ENCODE measurements at places on chromosomes 16 and 17. TPM values are rescaled to one million over a fixed set of nuclear protein-coding genes. Genes with fewer than 3 reads are reported as not detected.

- H3K4me1 ChIP-seq, result peaks cover 2% of the 10 kb centered on the region
- no peak for DNase-seq
- no peaks in the 10 kb centered on the region for H3K27me3 ChIP-seq
- H3K27ac ChIP-seq, result no peak overlapping the region
- no peaks in the 10 kb centered on the region for H3K36me3 ChIP-seq
Measured at GRCh38 chr16:27421961-27422740, 20.2 kb downstream of the IL21R start.

GRCh38 chr17:29102046-29102445 is 59.1 kb downstream of the PIPOX start:
- H3K4me3 ChIP-seq, result no peak overlapping the region
- no peaks in the 10 kb centered on the region for H3K27me3 ChIP-seq
- no peak overlapping the region for H3K27ac ChIP-seq
- no peak for DNase-seq

- H3K27ac ChIP-seq, result no peak overlapping the region
- H3K4me1 ChIP-seq, result no peaks in the 10 kb centered on the region
- no peaks in the 10 kb centered on the region for H3K36me3 ChIP-seq
- no peaks in the 10 kb centered on the region for H3K27me3 ChIP-seq
- H3K4me3 ChIP-seq, result no peak overlapping the region
Measured at GRCh38 chr17:11797803-11798202, 199.5 kb downstream of the ZNF18 start.

- H3K27me3 ChIP-seq, result no peaks in the 10 kb centered on the region
- H3K4me1 ChIP-seq, result no peaks in the 10 kb centered on the region
- H3K27ac ChIP-seq, result no peak overlapping the region
- no peak overlapping the region for H3K4me3 ChIP-seq
- no peak for DNase-seq
Measured at GRCh38 chr16:14672403-14672971, 21.6 kb downstream of the PLA2G10 start.

The KCTD19 gene
- total RNA-seq, result not detected

The KRTAP9-8 gene
- total RNA-seq, result not detected

- peaks cover 6% of the 10 kb centered on the region for H3K36me3 ChIP-seq
- H3K4me1 ChIP-seq, result no peaks in the 10 kb centered on the region
- no peak overlapping the region for H3K4me3 ChIP-seq
- no peaks in the 10 kb centered on the region for H3K27me3 ChIP-seq
Measured at GRCh38 chr17:1865252-1866037, 35.6 kb downstream of the RPA1 start.

DNA sequence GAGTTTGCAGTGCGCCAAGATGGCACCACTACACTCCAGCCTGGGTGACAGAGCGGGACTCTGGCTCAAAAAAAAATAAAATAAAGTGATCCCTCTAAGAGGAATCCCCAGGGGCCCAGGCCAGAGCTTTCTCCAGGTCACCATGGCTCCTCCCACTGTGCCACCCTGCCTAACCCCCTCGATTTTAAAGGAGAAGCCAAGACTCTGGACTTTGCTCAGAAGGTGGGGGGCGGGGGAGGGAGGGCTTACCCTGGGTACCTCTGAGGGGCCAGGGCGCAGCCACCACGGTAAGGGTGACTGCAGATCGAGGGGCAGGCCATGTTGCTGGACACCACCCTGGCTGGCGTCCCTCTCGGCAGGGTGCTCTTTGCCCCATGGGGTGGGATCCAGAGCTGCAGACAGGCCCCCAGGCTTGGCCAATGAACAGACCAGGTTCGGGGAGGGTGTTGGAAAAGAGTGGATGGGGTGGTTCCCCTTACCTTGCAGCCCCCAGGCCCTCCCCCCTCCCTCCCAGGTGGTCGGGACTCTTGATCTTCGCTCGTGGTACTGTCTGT is 455 bp upstream of the GRB7 start:
- peaks cover 34% of the 10 kb centered on the region for H3K4me1 ChIP-seq
- H3K4me3 ChIP-seq, result peak overlapping the region; percentile 84
- no peaks in the 10 kb centered on the region for H3K27me3 ChIP-seq

GRCh38 chr17:29219378-29220047 is 27.1 kb upstream of the CRYBA1 start:
- no peak overlapping the region for H3K4me3 ChIP-seq
- peaks cover 9% of the 10 kb centered on the region for H3K4me1 ChIP-seq
- no peaks in the 10 kb centered on the region for H3K27me3 ChIP-seq
- H3K36me3 ChIP-seq, result no peaks in the 10 kb centered on the region
- 0 out of 2 replicates have a peak overlapping the region, but pooled peaks have one; percentile 3 for H3K27ac ChIP-seq
- DNase-seq, result peak; percentile 63

DNA sequence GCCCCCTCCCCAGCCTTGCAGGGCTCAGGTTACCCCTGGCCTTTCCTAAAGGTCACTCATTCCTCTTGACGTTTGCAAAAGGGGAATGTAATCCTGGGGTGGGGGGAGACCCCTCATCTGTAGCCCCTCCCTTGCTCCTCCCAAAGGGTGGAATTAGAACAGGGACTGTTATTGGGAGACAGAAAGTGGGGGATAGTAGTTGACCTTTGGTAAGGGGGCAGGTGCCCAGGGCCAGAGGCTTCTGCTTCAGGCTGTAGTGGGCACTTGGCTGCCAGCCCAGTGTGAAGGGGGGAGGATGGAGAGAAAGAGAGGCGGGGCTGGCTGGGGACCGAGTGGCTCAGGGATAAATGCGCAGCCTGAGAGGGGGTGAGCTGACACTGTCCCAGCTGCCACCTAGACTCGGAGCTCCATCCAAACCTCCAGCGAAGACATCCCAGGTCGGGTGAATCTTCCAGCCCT is at the start of gene ENO3:
Gene ENO3, plus strand, starts transcription at position 374 of the 459 bp plus-strand sequence. CDS start 711 bp downstream, outside the sequence.
- H3K27me3 ChIP-seq, result no peaks in the 10 kb centered on the region
- peak within 1 kb of the TSS; percentile 99 for H3K27ac ChIP-seq
- H3K4me1 ChIP-seq, result peaks cover 57% of the 10 kb centered on the region

The CDRT15 gene
- total RNA-seq, result not detected

DNA sequence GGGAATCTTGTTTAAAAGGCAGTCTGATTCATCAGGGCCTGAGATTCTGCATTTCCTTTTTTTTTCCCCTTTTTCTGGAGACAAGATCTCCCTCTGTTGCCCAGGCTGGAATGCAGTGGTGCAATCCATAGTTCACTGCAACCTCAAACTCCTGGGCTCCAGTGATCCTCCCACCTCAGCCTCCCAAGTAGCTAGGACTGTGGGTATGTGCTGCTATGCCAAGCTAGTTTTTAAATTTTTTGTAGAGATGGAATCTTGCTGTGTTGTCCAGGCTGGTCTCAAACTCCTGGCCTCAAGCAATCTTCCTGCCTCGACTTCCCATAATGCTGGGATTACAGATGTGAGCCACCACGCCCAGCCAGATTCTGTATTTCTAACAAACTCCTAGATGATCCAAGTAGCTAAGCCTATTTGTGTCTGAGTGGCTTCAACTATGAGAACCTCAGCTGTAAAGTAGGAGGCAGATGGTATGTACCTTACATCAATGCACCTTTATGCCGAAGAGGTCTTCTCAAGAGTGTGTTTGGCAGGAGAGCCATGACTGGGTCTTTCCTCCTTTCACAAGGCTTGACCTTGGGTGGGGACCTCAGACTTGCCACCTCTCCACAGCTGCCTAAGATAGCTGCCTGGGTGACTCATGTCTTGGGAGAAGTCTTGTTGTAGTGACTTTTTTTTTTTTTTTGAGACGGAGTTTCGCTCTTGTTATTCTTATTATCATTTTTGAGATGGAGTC is 10.9 kb downstream of the LDAF1 start:
- no peak overlapping the region for H3K27ac ChIP-seq
- no peak overlapping the region for H3K4me3 ChIP-seq
- peaks cover 14% of the 10 kb centered on the region for H3K36me3 ChIP-seq
- DNase-seq, result no peak
- peaks cover 12% of the 10 kb centered on the region for H3K4me1 ChIP-seq
- H3K27me3 ChIP-seq, result no peaks in the 10 kb centered on the region

DNA sequence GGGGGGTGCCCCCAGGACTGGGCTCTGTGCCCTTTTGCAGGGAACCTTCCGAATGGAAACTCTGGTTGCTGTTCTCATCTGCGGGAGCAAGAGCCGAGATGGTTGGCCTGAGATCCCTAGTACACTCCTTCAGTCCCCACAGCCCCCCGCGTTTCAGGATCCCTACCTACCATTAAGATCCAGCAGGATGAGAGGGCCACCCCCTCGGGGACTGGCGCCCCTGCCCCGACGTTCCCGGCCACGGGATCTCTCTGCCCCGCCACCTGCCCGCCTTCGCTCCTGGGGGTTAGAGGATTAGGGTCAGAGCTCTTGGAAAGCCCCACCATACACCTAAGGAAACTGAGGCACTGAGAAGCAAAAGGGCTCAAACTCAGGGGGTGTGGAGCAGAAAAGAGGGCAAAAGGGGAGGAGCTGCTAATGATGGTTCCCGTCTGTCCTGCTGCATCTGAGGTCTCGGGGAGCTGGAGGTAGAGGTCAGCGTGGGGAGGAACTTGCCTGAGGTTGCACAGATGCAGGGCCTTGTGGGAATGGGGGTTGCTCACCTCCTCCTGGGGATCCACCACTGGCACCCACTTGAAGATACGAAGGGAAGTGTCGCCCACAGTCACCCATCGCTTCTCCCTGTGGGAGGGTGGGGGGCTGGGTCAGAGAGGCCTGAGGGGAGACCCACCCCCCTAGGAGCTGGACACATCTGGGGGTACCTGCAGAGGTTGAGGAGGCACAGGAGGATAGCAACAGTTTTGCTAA is 1.0 kb downstream of the BCL7C start:
- no peaks in the 10 kb centered on the region for H3K27me3 ChIP-seq
- no peak for DNase-seq
- peak overlapping the region; percentile 98 for H3K27ac ChIP-seq
- H3K4me3 ChIP-seq, result peak overlapping the region; percentile 91
- H3K4me1 ChIP-seq, result peaks cover 48% of the 10 kb centered on the region

The NFAT5 gene
- 67.4 TPM for total RNA-seq

GRCh38 chr16:22296225-22297113 is 740 bp upstream of the POLR3E start:
- no peaks in the 10 kb centered on the region for H3K27me3 ChIP-seq
- peak overlapping the region; percentile 23 for H3K27ac ChIP-seq
- peak overlapping the region; percentile 33 for H3K4me3 ChIP-seq
- H3K36me3 ChIP-seq, result no peaks in the 10 kb centered on the region

GRCh38 chr17:61411261-61412142 is 11.9 kb downstream of the TBX2 start:
- no peaks in the 10 kb centered on the region for H3K27me3 ChIP-seq
- H3K36me3 ChIP-seq, result no peaks in the 10 kb centered on the region
- DNase-seq, result no peak
- H3K4me1 ChIP-seq, result peaks cover 62% of the 10 kb centered on the region

The ABCA8 gene
- 0.44 TPM for total RNA-seq

- H3K4me3 ChIP-seq, result no peak overlapping the region
- H3K27me3 ChIP-seq, result no peaks in the 10 kb centered on the region
- peak overlapping the region; percentile 89 for H3K27ac ChIP-seq
- H3K36me3 ChIP-seq, result peaks cover 4% of the 10 kb centered on the region
- DNase-seq, result no peak
Measured at GRCh38 chr17:80790021-80790765, 201.4 kb upstream of the CHMP6 start.

- DNase-seq, result no peak
- peaks cover 31% of the 10 kb centered on the region for H3K27me3 ChIP-seq
- H3K27ac ChIP-seq, result no peak overlapping the region
- no peaks in the 10 kb centered on the region for H3K4me1 ChIP-seq
Measured at GRCh38 chr16:71172481-71173207, 57.9 kb downstream of the HYDIN start.

GRCh38 chr16:50844840-50845239 is 103.0 kb downstream of the CYLD start:
- no peak overlapping the region for H3K4me3 ChIP-seq
- H3K27ac ChIP-seq, result no peak overlapping the region
- H3K27me3 ChIP-seq, result peaks cover 5% of the 10 kb centered on the region
- no peak for DNase-seq
- no peaks in the 10 kb centered on the region for H3K36me3 ChIP-seq

GRCh38 chr17:61895391-61895790 is 32.1 kb upstream of the BRIP1 start:
- H3K4me3 ChIP-seq, result no peak overlapping the region
- no peaks in the 10 kb centered on the region for H3K4me1 ChIP-seq
- H3K36me3 ChIP-seq, result peaks cover 5% of the 10 kb centered on the region
- H3K27ac ChIP-seq, result no peak overlapping the region

- DNase-seq, result no peak
- no peak overlapping the region for H3K4me3 ChIP-seq
- no peaks in the 10 kb centered on the region for H3K27me3 ChIP-seq
- no peak overlapping the region for H3K27ac ChIP-seq
- no peaks in the 10 kb centered on the region for H3K4me1 ChIP-seq
Measured at GRCh38 chr16:86685076-86685475, 106.7 kb downstream of the FOXL1 start.

GRCh38 chr16:7867831-7868230 is 535.2 kb downstream of the RBFOX1 start:
- no peak overlapping the region for H3K4me3 ChIP-seq
- H3K27me3 ChIP-seq, result no peaks in the 10 kb centered on the region
- H3K4me1 ChIP-seq, result no peaks in the 10 kb centered on the region
- no peak overlapping the region for H3K27ac ChIP-seq
- H3K36me3 ChIP-seq, result no peaks in the 10 kb centered on the region

DNA sequence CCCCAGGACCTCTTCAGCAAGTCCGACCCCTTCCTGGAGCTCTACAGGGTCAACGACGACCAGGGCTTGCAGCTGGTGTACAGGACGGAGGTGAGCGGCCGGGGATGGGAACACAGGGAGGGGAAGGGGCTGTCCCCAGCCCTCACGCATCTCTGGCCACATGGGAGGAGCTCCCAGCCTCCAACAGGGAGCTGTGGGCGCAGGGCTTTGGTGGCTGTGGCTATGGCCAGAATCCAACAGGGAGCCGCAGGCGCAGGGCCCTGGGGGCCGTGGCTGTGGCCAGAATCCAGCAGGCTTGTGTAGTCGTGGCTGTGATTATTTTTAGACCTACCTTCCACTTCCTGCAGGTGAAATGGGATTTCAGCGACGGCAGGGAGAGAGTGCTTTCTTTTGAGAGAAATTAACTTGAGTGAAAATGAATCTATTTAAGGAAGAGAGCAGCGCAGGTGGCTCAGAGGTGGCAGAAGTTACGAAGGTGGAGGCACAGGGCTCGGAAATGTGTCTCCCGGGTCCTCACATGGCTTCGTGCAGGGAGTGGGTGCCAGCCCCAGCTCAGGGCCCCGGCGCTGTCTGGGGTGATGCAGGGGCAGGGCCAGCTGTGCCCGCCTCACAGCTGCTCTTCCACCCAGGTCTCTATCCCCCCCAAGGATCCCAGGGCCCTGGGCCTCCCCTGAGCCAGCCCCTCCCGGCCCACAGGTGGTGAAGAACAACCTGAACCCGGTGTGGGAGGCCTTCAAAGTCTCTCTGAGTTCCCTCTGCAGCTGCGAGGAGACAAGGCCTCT is 9.4 kb downstream of the CPNE7 start:
- peaks cover 20% of the 10 kb centered on the region for H3K36me3 ChIP-seq
- H3K27me3 ChIP-seq, result no peaks in the 10 kb centered on the region
- H3K4me3 ChIP-seq, result no peak overlapping the region

The RARA gene
- total RNA-seq, result 35.1 TPM
